ENCODE measurements at places on chromosomes 13 and 19.

- DNase-seq, result no peak
Measured at GRCh38 chr13:113854238-113855011, 9.5 kb downstream of the GAS6 start.

DNA sequence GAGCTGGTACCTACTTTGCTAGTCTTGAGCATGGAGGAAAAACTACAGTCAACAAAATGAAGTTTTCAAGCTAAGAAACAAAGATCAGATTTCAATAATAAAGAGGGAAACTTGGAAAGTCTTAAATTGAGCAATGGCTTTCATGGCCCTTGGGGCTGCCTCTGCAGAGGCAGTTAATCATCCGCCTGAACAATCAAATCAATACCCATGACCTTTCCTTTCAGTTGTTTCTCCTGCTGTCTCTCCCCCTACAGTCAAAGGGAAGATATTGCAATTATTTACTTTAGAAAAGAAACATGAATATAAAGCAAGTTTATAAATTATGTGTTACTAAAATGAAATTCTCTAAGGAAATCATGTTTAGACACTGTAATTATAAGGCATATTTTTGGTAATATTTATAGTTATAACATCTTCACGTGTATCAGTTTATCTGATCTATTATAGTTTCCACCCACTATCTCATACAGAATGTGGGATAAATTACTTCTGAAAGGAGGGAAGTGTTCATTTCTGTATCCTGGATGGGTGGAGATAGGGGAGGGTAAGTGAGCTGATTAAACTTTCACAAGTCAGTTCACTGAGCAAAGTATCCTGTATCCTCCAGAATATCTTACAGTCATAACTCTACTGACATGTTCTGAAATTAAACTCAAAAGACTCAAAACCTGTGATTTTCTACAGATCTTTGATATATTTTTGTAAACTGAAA lies 72.4 kb upstream of the TSC22D1 start:
- DNase-seq, result peak; percentile 41

DNA sequence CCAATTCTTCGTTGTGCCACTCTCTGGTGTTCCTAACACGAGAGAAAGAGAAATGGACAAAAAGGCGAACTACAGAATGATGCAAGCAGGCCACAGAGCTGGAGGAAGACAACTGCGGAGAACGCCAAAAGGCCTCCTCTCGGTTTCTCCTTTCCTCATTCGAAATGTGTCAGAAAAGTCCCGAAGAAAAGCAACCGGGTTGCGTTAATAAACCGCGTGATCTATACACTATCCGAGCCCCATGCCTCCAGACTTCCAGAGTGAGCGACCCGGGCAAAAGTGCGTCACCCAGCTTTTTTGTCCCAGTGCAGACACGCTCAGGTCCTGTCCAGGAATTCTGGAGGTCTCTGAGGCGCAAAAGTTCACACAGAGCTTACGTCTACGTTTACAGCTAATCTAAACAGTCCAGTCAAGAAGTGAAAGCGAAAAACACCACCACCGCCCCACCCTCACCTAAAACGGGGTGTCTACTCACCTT lies 413 bp downstream of the N4BP2L2 start:
- peak; percentile 92 for DNase-seq

DNA sequence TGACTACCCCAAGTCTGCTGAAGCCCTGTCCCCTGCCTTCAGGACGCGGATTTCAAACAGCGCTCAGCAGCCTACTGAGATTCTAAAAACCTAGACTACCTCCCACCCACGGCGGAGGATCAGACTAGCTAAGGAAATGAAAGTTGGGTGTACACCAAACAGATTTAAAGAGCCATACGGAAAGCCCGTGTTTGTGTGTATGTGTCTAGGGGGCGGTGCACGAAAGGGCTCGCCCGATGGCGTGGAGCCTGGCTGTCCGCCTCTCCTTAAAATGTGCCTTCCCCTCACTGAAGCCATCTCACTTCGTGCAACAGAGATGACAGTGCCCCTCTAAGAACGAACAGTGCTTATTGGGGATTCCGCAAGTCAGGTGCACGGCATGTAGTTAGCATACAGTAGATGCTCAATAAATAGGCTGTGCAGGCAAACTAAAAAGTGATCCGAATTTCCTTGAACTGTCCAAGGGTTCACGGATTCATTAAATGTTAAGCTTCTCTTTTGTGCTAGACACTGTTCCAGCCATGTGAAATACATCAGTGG lies 639 bp downstream of the LENG1 start:
- DNase-seq, result peak; percentile 40

DNA sequence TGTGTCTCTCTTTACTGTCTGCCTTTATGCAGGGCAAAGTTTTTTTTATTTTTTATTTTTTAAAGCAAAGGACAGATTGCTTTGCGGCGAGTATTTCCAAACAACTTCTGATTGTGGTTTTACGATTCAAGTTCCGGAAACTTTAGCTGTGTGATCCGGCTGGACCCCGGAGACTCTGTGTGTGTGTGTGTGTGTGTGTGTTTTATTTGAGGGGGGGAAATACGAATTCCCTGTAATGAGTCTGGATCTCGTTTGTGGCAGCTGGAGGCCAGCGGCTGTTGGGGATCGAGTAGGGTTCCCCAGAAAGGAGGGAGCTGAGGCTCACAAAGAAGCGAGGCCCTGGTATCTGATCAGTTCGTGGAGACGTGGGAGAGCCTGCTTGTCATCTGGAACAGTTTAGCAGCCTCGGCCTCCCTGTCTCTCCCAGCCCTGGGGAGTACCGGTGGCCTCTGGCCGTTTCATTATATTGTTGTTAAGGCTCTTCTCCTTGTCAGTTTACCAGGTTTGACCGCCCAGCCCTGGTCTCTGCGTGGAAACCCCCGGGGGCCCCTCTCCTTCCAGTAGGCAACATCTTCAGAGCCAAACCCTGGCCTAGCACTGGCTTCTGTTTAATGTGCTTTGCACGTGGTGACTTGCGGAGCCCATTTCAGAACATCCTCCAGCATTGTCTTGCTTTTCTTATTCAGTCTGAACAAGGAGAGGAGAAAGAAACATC lies 1.3 kb downstream of the FARP1 start:
- no peak for DNase-seq

DNA sequence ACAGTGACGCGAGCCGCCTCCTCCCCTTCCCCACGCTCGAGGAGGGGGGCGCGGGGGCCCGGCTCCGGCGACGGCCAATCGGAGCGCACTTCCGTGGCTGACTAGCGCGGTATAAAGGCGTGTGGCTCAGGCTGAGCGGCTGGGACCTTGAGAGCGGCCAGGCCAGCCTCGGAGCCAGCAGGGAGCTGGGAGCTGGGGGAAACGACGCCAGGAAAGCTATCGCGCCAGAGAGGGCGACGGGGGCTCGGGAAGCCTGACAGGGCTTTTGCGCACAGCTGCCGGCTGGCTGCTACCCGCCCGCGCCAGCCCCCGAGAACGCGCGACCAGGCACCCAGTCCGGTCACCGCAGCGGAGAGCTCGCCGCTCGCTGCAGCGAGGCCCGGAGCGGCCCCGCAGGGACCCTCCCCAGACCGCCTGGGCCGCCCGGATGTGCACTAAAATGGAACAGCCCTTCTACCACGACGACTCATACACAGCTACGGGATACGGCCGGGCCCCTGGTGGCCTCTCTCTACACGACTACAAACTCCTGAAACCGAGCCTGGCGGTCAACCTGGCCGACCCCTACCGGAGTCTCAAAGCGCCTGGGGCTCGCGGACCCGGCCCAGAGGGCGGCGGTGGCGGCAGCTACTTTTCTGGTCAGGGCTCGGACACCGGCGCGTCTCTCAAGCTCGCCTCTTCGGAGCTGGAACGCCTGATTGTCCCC lies at the start of gene JUNB:
JUNB (plus strand) TSS at position 142 of the 706 bp plus-strand sequence; CDS start at position 428, 286 bp downstream.
- DNase-seq, result peak; percentile 96

DNA sequence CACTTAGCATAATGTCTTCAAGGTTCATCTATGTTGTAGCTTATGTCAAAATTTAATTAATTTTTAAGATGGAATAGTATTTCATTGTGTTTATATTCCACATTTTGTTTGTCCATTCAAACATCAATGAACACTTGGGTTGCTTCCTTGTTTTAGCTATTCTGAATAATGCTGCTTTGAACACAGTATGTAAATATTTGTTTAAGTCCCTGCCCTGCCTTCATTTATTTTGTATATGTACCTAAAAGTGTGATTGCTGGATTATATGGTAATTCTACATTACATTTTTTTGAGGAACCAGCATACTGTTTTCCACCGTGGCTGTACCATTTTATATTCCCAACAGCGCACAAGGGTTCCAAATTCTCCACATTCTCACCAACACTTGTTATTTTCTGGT lies 17.6 kb upstream of the SUCLA2 start:
- DNase-seq, result no peak

DNA sequence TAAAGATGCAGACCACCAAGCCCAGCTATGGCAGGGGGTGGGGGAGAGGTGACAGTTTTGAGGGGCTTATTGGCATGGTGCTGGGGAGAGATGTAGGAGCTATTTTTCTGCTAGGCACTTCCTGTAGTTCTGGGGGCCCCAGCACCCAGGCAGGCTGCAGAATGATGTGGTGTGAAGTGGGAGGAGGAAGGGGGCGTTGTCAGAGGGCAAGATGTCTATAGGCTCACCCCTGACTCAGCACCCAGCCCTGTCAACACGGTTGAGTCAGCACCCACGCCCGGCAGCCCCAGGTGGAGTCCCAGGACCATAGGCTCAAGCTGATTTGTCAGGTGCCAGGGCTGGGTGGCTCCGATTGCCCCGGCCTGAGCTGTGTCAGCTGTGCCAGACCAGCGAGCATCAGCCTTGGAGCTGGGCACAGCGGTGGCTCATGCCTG lies 5.8 kb downstream of the KLF2 start:
- DNase-seq, result peak; percentile 68

- no peak for DNase-seq
Measured at GRCh38 chr13:103815619-103816018, 749.4 kb upstream of the SLC10A2 start.

DNA sequence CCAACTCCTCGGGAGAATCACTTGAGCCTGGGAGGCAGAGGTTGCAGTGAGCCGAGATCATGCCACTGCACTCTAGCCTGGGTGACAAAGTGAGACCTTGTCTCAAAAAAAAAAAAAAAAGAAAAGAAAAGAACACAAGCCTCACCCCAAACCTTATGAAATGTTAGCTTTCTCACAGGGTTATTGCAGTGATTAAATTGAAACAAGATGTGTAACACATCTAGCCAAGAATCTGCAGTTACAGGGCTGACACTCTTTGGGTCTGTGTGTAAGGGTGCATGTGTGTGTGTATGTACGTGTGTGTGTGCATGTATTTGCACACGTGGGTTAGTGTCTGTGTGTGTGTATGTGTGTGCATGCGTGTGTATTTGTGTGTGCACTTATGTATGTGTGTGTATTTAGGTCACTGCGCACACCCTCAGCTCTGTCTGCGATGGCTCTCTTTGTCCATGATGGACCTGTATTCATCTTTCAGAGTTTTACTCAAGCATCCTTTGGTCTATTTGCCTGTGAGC lies 336.3 kb downstream of the UQCRFS1 start:
- DNase-seq, result no peak

DNA sequence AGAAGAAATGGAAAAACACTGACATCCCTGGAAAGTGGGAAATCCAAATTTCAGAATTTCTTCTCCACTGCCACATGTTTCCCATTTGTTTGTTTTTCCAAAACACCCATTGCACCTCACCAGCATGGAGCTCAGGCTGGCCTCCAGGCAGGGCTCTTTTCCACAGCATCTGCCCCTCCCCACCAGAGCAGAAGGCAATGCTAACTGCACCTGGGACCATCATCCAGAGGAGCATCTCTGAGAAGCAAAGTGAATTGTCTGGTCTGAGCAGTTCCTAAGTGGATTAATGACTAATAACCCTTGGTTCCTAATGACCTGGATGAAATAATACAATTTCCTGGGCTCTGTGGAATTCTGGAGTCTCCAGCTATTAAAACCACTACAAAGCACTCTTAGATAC lies 8.8 kb upstream of the CYSLTR2 start:
- DNase-seq, result no peak

Measured in inflammatory macrophage treated with lipopolysaccharide for 1 hour (primary cell).